ENCODE measurements at places on chromosomes 4 and X.

DNA sequence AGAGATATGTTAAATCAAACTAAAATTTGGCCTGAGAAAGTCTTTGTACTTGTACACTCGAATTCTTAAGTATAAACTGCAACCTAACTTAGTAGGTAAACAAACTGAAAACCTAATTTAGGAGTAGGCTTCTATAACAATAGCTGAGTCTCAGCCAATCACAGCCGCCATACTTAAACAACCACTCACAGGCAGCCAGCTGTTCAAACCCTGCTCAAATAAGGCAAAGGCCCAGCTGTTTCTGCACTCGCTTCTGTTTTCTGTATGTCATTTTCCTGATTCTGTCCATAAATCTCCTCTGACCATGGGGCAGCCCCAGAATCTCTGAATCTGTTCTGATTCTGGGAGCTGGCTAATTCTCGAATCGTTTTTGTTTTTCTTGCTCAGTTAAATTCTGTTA, 7.8 kb upstream of the PLS3 start:
- DNase-seq, result no peak

GRCh38 chr4:48906206-48907173, at the start of gene OCIAD2:
Gene OCIAD2, minus strand, starts transcription at chr4:48906774. Its CDS starts 2,225 bp downstream, at chr4:48904549.
- peak; percentile 70 for DNase-seq

DNA sequence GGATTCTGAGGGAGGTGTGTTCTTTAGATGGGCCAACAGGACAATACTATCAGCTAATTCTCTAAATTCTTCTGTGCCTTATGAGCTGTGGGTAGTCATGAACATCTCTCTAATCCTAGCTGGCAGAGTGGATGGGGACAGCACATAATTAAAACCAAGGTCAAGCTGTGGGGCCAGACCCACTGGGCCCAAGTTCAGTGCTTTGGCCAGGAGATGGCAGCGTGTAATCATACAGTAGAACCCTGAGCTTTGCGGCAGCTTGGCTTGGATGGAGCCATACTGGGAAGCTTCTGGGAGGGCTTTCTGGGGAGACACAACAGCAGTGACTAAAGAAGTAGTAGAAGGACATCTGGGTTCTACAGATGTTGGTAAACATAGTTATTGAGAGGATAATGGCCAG, 140.3 kb upstream of the CXCL13 start:
- no peak for DNase-seq

GRCh38 chr4:168487282-168488035, 7.2 kb upstream of the DDX60L start:
- DNase-seq, result no peak

GRCh38 chr4:915595-915994, 16.5 kb downstream of the GAK start:
- DNase-seq, result no peak

- no peak for DNase-seq
These were observed 205.3 kb upstream of the KLF8 start for GRCh38 chrX:56026815-56027214.

GRCh38 chr4:146330392-146330791, 116.1 kb downstream of the REELD1 start:
- no peak for DNase-seq

- DNase-seq, result no peak
These were observed 393.3 kb upstream of the TRAM1L1 start for GRCh38 chr4:117478702-117479101.

DNA sequence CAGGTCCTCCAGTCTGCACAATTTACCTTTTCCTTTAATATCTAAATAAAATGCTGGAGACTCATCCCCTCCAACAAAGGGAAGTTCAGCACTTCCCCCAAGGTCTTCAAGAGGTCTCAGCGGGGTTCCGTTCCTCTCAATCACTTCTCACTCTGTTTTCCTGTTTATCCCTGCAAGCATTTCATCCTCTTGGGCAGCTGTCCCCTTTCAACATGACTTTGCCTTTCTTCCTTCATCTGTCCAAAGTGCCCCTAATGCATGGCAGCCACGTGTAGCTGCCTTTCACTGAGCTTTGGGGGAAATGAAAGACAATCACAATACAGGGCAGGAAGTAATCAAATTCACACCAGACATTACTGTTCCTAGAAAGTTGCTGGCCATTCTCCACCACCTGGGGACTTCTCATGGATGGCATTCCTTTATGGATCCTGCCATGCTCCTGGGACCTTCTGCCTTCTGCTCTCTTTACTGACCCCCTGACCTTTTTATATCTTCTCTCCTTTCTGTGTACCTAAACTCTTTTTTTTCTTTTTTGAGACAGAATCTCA, 79.7 kb upstream of the USP9X start:
- no peak for DNase-seq

DNA sequence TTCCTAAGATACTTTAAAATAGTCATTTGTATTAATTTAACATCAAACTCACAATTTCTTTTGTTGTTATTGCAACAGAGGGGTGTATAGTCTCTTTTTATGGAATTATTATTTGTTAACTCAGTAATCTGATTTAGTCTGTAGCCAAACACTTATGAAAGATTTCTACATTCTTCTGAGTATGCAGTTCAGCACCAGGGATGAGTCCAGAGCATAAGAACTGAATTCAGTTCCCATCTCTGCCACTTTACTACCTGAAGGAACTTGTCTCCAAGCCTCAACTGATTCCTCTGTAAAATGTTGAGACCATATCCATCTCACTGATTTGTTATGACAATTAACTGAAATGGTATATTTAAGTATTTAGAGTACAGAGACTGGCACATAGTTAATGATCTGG, 45.5 kb downstream of the METTL14 start:
- no peak for DNase-seq

GRCh38 chrX:44570522-44570921, 27.9 kb upstream of the FUNDC1 start:
- DNase-seq, result no peak

GRCh38 chr4:185265942-185266341, 56.5 kb downstream of the SNX25 start:
- no peak for DNase-seq

GRCh38 chr4:1945124-1945895, 63.5 kb downstream of the NELFA start:
- DNase-seq, result no peak

DNA sequence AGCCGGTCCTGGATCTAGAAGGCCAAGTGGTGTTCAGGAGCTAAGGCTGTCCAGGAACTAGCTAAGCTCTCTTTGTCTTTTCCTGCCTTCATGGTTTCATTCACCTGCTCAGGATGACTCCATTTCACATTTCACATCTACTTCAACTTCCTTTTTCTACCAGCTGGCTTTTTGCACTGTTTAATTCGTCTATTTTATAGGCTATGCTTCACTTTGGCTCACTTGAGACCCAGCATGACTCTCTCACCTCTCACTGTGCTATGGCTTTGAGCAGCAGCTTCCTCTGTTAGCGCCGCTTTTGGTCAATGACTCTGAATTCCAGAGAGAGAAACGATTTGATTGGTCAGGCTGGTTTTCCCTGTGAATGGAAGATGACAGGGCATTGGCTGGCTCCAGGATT, 213.5 kb upstream of the CLNK start:
- no peak for DNase-seq

DNA sequence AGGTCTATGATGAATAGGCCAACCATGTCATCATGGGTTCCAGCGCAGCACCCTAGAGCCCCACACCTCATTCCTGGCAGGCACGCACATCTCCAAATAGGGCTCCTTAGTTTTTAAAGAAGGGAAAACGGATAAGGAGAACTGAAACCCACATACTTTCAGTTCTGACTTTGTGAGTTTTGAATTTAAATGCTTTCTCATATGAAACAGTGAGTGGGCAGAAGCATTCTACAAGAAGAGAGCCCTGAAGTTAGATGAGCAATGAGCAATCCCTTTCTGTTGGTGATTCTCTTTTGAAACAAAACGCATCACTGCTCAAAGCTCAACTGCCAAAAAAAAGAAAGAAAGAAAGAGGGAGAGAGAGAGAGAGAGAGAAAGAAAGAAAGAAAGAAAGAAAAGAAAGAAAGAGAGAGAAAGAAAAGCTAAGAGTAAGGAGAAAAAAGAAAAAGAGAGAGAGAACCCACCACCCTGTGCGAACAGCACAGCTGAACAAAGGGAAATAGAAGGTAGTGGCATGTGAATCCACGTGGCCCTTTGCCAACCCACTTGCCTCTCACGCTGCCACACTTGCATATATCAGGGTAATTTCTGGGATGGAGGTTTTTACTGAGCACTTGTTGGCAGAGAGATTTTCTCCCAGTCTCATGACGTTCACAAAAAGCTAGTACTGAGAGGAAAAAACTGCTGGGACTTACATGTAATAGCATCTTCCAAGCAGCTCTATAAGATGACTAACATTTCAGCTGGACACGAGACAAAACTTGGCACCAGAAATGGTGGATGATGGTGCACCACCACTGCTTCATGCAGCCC, 31.0 kb downstream of the TMSB4X start:
- DNase-seq, result no peak

DNA sequence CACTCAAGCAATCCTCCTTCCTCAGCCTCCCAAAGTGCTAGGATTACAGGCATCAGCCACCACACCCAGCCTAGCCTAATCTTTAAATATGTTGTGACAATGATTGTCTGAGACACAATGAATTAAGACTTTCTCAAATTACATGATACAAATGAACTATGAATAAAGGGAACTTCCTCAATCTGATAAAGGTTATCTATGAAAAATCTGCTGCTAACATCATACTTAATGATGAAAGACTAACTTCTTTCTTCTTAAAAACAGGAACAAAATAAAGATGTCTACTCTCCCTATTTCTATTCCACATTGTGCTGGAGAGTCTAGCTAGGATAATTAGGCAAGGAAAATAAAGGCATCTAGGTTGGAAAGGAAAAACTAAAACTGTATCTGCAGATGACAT, 60.0 kb downstream of the PDHA1 start:
- no peak for DNase-seq

- DNase-seq, result no peak
These were observed 91.9 kb upstream of the ZFP42 start for GRCh38 chr4:187903700-187904099.

DNA sequence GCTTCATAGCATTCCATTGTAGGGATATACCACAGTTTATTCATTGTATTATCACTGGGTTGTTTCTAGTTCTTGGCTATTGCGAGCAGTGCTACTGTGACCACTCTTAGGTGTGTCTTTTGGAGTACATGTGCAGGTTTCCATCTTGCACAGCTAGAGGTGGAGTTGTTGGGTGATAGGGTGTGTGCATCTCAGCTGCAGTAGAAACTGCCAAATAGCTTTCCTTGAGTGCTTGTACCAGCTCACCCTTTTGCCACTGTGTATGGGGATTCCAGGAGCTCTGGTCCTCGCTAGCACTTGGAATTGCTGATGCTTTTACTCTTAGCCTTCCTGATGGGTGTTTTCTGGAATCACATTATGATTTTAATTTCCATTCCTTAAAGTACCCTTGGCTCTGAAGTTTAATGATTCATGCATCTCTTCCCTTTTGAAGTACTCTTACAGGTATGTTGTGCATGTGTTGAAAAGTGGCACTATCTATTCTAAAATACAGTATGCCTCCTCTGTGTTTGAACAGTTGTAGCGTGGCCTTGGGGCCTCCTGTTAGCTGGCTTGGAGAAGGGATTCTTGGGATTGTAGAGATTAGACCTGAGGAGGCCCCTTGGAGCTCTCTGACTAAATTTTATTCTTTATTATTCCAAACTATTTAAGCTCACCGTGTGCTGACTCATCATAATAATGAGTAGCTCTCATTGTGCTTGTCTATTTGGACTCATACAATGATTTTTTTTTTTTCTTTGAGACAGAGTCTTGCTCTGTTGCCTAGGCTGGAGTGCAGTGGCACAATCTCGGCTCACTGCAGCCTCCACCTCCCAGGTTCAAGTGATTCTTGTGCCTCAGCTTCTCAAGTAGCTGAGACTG, 38.4 kb downstream of the HTT start:
- DNase-seq, result no peak

- no peak for DNase-seq
These were observed 231.0 kb downstream of the PRDM5 start for GRCh38 chr4:120691536-120691935.

GRCh38 chr4:38387348-38387747, 276.7 kb upstream of the KLF3 start:
- DNase-seq, result no peak

- no peak for DNase-seq
These were observed 34.9 kb upstream of the USP9X start for GRCh38 chrX:41050359-41050758.

DNA sequence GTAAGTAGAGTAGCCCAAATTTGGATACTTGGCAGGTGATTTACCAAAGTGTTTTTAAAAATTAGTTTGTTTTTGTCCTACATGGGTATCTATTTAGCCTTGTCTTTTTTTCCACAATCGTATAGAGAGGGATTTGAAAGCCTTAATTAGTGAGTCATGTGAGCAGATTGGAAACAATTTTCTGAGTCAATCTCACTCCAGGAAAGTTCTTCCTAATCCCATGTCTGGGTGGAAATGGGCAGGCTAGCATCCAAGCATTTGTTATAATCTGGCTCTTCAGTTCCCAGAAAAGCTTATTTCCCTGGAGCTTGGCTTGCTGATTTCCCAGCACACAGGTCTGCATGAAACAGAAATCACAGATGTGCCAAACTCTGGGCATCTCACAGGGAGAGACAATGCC, 426.9 kb upstream of the BOD1L1 start:
- DNase-seq, result no peak

- DNase-seq, result no peak
These were observed 162.0 kb downstream of the RNF150 start for GRCh38 chr4:140971077-140971792.

GRCh38 chr4:42453612-42454011, 56.3 kb downstream of the SHISA3 start:
- no peak for DNase-seq

- DNase-seq, result no peak
These were observed 410.5 kb downstream of the PPP3CA start for GRCh38 chr4:100936661-100937375.

DNA sequence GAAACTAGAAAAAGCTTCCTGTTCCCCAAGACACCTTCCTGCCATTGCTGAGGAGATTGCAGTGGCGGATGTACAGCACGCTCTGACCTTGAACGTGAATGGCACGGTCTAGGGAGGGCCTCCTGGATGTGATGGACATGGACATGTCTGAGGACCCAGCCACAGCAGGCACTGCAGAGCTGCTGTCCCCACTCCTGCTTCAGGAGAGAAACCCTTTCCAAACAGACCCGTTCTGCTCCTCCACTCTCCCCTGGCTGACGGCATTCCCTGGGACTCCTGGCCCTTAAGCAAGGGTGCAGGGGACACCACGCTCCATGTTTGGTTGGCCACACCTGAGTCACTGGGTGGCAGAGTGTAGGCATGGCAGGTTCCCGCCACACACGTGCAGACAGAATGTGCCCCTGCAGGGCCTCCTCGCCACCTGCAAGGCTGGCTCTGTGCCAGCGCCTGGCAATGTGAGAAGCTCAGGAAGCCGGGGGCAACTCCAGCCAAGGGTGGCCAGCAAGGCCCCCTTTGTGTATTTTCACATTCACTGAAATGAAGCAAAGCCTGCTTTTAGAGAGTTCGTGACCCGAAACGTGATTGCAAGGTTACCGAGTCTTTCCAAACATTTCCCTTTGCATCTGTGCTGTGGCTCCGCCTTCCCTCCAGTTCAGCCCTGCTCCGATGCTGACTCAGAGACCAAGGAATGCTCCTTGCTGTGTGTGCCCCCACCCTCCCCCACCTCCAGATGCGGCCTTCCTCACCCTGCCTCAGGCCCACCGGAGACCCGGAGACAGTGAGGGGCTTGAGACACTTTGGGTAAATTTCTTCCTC, 46.1 kb downstream of the HTRA3 start:
- peak; percentile 86 for DNase-seq
